Suprapubic skin (tissue), 4 donors: ENCODE measurements at places on chromosomes 2 and 18. TPM values are rescaled to one million over a fixed set of nuclear protein-coding genes. Genes with fewer than 3 reads are reported as not detected.

- no peak overlapping the region for H3K27ac ChIP-seq
- peaks cover 3% of the 10 kb centered on the region for H3K4me1 ChIP-seq
- H3K4me3 ChIP-seq: no peak overlapping the region
- DNase-seq: no peak
- no peaks in the 10 kb centered on the region for H3K36me3 ChIP-seq
Observed at GRCh38 chr2:54770676-54771075, 47.2 kb downstream of the EML6 start.

DNA sequence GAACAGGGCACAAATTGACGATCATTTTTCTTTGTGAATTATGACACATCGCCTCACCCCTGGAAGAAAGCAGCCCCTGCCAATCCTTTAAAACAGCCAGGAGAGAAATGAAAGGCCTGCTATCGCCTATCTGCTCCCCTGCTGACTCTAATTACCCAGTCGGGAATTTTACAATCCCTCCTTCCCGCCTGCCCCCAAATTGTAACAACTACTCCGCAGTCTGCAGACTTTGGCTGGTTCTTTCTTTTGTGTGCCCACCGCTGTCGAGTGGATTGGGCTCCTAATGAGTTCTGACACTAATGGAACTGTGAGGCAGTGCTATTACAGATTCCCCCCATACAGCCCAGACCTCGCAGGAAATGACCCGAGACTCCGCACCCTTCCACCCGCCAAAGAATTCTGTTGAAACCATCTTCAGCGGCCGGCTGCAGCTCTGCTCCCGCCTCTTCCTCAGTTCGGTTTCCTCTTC lies 281.2 kb upstream of the PARD3B start:
- no peaks in the 10 kb centered on the region for H3K36me3 ChIP-seq
- H3K4me3 ChIP-seq: no peak overlapping the region
- no peak overlapping the region for H3K27ac ChIP-seq
- peaks cover 4% of the 10 kb centered on the region for H3K27me3 ChIP-seq

DNA sequence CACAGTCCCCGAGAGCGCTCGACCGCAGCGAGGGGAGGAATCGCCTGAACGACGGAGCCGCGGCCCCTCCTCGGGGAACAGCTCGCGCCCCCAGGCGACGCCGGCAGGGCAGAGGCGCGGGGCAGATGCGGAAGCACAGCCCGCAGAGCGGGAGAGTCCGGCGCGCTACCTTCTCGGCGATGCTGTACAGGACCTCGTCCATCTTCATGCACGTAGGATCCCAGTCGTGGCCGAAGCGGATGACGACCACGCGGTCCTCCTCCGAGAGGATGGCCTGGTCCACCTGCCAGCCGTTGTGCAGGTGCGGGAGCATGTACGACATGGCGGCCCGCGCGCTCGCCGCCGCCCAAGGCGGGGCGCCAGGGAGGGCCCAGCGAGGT lies 302 bp downstream of the TXNL4A start:
- H3K27me3 ChIP-seq: no peaks in the 10 kb centered on the region
- H3K4me3 ChIP-seq: peak overlapping the region; percentile 98
- H3K36me3 ChIP-seq: no peaks in the 10 kb centered on the region
- peak; percentile 77 for DNase-seq
- H3K27ac ChIP-seq: peak overlapping the region; percentile 94

- H3K4me3 ChIP-seq: peak overlapping the region; percentile 99
- DNase-seq: no peak
- peak overlapping the region; percentile 94 for H3K27ac ChIP-seq
- H3K27me3 ChIP-seq: no peaks in the 10 kb centered on the region
- peaks cover 34% of the 10 kb centered on the region for H3K4me1 ChIP-seq
- peaks cover 11% of the 10 kb centered on the region for H3K36me3 ChIP-seq
Observed at GRCh38 chr18:46098616-46098933, 479 bp upstream of the ATP5F1A start.

Gene ALPG
- not detected for total RNA-seq
